ENCODE measurements at places on chromosomes 6 and 20. TPM values are rescaled to one million over a fixed set of nuclear protein-coding genes. Genes with fewer than 3 reads are reported as not detected.

The FAM209A gene
- total RNA-seq, result not detected

The GGTLC1 gene
- not detected for total RNA-seq

The ZDHHC14 gene
- total RNA-seq, result 28.3 TPM

The EBF4 gene
- total RNA-seq, result 24.3 TPM

The GJA10 gene
- not detected for total RNA-seq

The RPP21 gene
- 55.6 TPM for total RNA-seq

The HLA-DOA gene
- total RNA-seq, result 22.8 TPM

The NMBR gene
- not detected for total RNA-seq

GRCh38 chr20:22438926-22439325, 145.4 kb downstream of the FOXA2 start:
- DNase-seq, result no peak

DNA sequence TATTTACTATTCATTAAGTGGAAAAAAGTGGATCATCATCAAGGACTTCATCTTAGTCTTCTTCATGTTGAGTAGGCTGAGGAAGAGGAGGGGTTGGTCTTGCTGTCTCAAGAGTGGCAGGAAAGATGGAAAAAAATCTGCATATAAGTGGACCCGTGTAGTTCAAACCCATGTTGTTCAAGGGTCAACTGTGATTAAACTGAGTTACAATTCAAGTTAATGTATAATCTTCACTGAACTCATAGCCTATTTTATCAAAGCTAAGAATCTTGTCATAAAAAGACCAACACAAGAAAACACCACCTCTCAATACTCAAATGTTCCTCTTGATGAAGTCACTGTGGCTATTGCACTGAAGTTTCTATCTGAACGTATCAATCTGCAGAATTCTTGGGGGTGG, 260.2 kb downstream of the FNDC1 start:
- DNase-seq, result no peak

GRCh38 chr6:109896341-109896740, 81.8 kb upstream of the GPR6 start:
- DNase-seq, result no peak

- no peak for DNase-seq
Observed at GRCh38 chr6:149728499-149729234, 10.8 kb upstream of the LATS1 start.

DNA sequence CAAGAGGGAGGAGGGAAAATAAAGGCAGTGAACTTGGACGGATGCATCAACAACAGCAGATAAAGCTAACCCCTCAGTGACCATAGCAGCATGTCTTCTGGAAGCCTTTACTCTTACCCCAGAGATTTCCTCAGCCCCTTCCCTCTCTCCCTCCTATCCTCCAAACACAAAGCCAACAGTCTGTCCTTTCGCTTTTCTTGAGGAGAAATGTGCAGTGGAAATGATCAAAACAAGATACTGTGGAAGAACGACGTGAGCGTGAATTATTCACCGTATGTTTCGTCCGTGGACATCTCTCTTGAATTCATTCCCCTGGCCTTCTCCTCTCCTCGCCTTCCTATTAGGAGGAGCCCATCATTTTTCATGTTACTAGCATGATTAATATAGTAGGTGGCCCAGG, 8.5 kb downstream of the NRN1 start:
- no peak for DNase-seq

DNA sequence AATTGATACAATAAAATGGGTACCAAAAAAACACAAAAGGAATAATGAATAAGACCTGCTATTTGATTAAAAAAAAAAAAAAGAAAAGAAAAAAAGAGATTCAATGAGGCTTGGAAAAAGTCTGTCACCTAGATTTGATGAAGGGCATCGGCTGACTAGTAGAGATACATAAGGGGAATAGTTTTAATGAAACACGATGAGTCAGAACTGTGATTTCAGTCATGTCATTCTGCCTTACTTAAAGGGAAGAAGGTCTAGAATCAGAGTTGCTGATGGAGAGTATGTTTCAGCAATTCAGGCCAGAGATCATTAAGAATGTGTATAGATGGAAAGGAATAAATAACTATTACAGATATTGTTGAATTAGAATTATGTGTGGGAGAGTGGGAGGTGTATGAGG, 565.9 kb upstream of the RNF217 start:
- DNase-seq, result no peak

- peak; percentile 65 for DNase-seq
Observed at GRCh38 chr20:57560554-57561355, at the start of gene PCK1. Gene PCK1, plus strand, starts transcription at chr20:57561110. Its CDS starts 302 bp downstream, at chr20:57561412.

- DNase-seq, result no peak
Observed at GRCh38 chr20:15927893-15928650, 645.2 kb downstream of the KIF16B start.

DNA sequence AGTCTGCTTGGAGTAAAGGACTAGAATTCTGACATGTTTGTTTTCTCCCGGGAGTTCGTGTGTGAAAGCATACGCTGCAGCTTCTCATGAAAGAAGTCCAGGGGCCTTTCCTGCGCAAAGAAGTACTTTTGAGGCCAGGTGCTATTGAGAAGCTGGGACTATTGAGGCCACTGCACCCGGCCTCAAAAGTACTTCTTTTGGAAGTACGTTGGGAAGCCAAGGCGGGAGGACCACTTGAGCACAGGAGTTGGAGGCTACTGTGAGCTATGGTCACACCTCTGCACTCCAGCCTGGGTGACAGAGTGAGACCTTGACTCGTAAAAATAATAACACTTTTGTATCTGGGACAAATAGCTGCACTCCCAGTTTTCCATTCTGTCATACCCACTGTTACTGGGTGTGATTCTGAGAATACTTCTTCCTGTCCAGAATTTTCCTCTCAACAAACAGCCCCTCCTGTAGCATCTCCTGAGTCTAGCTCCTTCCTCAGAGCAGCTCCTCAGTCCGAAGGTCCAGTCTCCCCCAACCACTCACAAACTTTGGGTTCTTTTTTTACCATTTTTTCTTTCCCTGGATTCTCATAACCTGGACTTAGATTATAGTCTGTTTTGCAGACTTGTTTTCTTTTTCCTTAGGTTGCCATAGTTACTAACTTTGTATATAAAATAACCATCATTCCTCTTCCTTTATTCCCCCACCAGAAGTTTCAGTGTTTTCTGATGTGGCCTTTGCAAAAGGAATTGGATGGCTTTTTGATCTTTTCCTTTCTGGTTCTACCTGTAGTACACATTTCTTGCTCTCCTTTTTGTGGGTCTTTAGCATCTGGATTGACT, 12.7 kb downstream of the STK35 start:
- DNase-seq, result no peak

DNA sequence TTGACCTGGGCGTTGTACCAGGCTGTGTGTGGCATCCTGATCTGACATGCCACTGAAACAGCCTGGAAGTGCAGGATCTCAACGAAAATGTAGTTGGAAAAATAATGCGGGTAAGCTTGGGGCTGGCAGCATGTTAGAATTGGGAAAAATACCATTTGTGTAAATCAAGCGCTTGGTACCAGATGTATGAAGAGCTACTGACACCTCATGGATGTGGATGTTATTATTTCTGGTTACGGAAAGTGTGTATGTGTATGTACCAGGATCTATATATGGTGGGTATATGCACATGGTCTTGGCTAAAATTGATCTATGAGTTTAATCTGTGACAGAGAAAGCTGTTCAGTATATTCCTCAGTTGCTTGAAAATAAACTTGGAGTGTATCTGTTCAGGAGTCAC, 22.7 kb downstream of the HIVEP1 start:
- DNase-seq, result no peak

DNA sequence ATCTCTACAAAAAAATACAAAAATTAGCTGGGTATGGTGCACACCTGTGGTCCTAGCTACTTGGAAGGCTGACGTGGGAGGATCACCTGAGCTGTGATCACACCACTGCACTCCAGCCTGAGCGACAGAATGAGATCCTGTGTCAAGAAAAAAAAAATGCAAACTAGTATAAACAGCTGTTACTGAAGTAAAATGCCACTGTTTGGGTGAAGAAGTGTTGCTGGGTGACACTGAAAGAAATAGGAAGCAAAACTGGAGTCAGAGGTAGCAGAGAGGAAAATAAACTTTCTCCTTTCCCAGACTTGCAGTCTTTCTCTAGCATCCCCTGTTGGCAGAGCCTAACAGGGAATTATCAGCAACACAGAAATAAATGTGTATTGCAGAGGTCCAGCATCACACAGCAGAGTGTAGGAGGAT, 241.2 kb upstream of the PREP start:
- DNase-seq, result no peak

DNA sequence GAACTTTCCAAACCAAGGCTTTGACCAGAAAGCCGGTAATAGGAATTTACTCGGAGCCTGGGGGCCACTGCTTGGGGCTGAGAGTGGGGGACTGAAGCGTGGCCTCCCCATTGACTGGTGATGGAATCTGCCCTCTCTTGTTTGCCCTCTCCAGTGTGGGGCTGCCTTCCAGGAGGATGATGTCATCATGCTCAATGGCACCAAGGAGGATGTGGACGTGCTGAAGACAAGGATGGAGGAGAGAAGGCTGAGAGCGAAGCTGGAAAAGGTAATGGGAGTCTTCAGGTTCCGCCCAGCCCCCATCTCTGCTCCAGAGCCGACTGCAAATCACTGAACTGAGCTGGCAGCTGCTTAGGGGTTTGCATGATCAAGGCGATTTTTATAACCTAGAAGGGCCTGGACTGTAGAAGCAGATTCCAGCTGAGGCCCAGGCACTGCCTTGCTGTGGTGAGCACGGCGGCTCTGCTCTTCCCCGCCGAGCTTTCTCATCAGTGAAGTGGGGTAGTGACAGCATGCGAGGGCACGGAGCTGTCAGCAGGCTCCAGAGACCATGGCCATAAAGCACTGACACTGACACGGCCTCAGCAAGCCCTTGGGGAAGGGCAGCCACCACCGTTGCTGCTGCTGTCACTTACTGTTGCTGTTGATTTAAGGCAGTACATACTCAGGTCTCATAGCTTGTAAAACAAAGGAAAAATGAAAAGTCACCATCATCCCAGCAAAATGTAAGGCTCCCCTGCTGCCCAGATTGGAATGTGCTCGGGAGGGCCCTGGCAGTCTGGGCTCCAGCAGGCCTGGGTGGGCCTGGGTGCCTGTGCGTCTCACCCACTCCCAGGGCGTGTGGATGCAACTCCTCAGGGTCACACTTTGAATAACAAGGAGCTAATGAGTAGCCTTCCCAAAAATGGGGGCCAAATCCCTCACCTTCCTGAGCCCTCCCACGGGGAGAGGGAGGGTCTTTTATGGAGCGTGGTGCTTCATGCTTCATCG, 11.1 kb upstream of the FAM209A start:
- DNase-seq, result no peak

DNA sequence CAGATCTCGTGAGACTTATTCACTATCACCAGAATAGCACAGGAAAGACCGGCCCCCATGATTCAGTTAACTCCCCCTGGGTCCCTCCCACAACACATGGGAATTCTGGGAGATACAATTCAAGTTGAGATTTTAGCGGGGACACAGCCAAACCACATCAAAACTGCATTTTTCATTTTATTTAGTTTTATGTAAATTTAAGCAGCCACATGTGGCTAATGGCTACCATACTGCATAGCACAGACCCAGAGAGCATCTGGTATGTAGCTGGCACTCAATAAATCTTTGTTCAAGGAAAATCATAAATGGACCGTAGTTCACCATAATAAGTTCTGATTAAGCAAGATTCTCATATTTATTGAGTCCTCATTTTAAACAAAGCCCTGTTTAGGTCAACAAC, 15.3 kb downstream of the GFOD1 start:
- DNase-seq, result no peak

- DNase-seq, result no peak
Observed at GRCh38 chr20:3092611-3093379, 8.3 kb upstream of the AVP start.

DNA sequence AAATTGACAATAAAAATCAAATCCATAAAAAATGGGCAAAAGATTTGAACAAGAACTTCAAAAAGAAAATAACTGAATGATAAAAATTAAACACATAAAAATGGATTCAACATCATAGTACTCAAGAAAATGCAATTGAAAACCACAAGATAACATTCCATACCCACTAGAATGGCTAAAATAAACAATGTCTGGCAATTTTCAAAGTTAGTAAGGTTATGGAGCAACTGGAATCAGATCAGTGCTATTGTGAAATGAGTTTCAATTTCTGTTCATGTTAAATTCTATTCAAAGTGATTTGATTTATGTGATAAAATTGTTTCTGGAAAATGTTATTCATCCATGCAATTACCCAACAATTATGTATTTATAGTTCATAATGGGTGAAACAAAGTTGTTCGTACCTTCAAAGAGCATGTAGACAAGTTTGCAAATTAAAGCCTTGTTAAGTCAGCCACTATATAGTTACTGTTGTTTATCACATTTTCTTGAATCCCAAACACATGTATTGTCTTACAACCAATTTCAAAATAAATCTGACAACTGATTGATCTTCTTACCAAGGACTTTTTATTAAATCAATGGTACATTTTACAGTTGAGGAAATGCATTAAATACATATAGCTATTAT, 151.5 kb upstream of the CENPW start:
- DNase-seq, result no peak

- DNase-seq, result no peak
Observed at GRCh38 chr6:17418281-17419188, 25.1 kb downstream of the CAP2 start.

GRCh38 chr6:134379076-134379475, 61.2 kb upstream of the SGK1 start:
- no peak for DNase-seq

DNA sequence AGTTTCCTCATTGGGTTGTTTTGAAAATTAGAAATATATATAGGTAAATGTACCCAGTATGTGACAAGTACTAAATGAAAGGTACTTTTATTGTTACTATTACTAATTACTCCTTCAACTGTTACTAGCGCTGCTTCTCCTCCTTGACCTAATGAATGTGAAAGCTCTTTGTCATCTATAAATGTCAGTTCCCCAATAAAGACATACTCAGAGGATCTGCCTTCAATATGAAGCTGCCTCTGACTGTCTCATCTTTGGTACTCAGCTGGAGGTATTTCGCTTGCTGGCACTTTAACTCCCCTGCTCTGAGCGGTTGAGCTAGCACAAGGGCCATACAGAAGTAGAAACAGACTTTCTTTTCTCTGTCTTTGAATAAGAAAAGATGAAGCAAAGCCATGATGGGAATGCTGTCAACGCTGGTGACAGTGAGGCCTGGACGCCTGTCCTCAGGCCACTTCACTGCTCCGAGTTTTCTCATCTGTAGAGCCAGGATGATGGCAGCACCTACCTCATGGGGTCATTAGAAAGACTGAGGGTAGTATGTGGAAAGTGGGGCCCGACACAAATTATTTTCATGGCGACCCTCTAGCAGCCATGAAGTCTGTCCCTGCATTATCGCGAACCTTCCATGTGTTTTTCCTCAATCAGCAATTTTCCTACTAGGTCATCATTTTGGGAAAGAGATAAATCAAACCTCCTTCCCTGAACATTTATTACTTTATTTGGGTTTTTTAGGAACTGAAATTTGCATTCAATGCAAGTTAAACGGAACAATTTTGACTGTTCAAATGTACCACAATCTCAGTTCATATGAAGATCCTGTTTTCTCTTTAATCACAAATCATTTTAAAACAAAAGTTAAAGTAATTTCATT, 55.9 kb upstream of the SNX9 start:
- no peak for DNase-seq

DNA sequence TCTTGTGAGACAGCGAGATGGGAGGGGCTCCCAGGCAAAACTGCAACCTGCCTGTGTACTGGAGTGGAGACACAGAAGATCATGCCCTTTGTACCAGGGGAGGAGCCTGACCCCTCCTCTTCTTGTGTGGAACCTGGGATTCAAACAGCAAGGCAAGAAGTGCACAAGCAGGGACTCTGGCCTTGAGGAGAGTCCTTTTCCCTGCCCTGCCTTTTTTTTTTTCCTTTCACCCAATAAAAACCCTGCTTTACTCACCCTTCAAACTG, 251.8 kb upstream of the OPRM1 start:
- DNase-seq, result no peak

- DNase-seq, result no peak
Observed at GRCh38 chr6:396126-396520, 4.6 kb downstream of the IRF4 start.

- no peak for DNase-seq
Observed at GRCh38 chr6:78599526-78599925, 267.8 kb upstream of the IRAK1BP1 start.

Data from uterus (tissue), 4 donors.